ENCODE measurements at places on chromosomes 1 and 21.
A peak's percentile ranks its signal among the peaks of the same experiment; 100 is the strongest.

GRCh38 chr1:83882906-83883305 lies 116.0 kb downstream of the TTLL7 start:
- no peak overlapping the region for H3K4me3 ChIP-seq
- no peak overlapping the region for H3K27ac ChIP-seq
- no peak for DNase-seq
- peaks cover 9% of the 10 kb centered on the region for H3K36me3 ChIP-seq
- no peaks in the 10 kb centered on the region for H3K4me1 ChIP-seq
- H3K27me3 ChIP-seq, result no peaks in the 10 kb centered on the region

DNA sequence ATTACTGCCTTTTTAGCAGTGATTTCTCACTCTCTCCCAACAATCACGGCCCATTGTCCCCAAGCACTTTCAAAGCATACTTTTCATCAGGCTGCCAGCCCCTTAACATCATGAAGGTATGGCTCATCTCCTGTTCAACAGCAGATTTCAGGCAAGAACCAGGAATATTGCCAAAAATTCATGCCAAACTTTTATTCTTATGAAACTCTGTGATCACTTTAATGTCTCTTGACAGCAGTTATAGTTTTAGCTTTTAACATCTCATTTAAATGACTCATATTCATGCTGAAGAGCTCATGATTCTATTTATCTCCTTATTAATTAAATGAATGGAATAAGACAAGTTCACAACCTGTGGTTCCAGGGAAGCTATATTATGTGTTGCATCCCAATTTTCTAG lies 235.1 kb downstream of the GRIK1 start:
- no peaks in the 10 kb centered on the region for H3K36me3 ChIP-seq
- no peak overlapping the region for H3K4me3 ChIP-seq
- no peaks in the 10 kb centered on the region for H3K4me1 ChIP-seq
- H3K27ac ChIP-seq, result peak overlapping the region; percentile 62
- DNase-seq, result no peak

- no peaks in the 10 kb centered on the region for H3K36me3 ChIP-seq
- no peak overlapping the region for H3K27ac ChIP-seq
- DNase-seq, result no peak
Measured at GRCh38 chr1:84775535-84775920, 85.3 kb upstream of the SSX2IP start.

GRCh38 chr1:235941876-235942624 lies 75.3 kb upstream of the LYST start:
- no peaks in the 10 kb centered on the region for H3K27me3 ChIP-seq
- H3K4me1 ChIP-seq, result no peaks in the 10 kb centered on the region
- no peak for DNase-seq
- no peak overlapping the region for H3K4me3 ChIP-seq

- H3K27ac ChIP-seq, result no peak overlapping the region
- no peak overlapping the region for H3K4me3 ChIP-seq
- no peaks in the 10 kb centered on the region for H3K36me3 ChIP-seq
- no peak for DNase-seq
- H3K27me3 ChIP-seq, result no peaks in the 10 kb centered on the region
Measured at GRCh38 chr1:213194383-213194782, 143.3 kb downstream of the RPS6KC1 start.

GRCh38 chr1:59266927-59267293 lies 30.0 kb upstream of the FGGY start:
- no peak overlapping the region for H3K4me3 ChIP-seq
- no peak overlapping the region for H3K27ac ChIP-seq
- no peaks in the 10 kb centered on the region for H3K36me3 ChIP-seq
- no peaks in the 10 kb centered on the region for H3K4me1 ChIP-seq
- DNase-seq, result no peak

GRCh38 chr21:44368711-44369446 lies 15.5 kb downstream of the TRPM2 start:
- H3K27me3 ChIP-seq, result peaks cover 74% of the 10 kb centered on the region
- peak; percentile 65 for DNase-seq
- H3K4me1 ChIP-seq, result peaks cover 7% of the 10 kb centered on the region
- H3K4me3 ChIP-seq, result no peak overlapping the region
- no peaks in the 10 kb centered on the region for H3K36me3 ChIP-seq

DNA sequence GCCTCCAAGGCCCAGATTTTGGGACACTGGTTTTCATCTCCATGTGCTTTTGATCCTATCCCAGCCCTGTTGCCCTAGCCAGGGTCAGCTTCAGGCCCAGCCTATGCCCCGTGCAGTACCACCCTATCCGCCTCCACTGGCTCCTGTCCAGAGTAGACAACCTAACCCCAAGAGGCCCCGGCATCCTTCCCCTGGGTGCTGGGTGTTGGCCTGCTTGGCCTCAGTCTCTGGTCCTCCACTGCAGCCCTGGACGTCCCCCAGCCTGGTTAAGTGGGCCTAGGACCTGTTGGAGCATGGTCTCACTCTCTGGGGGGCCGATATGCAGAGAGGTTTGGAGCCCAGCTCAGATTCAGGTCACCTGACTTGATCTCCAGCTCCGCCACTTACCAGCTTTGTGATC lies 1.6 kb downstream of the CSF3R start:
- DNase-seq, result no peak
- H3K4me3 ChIP-seq, result no peak overlapping the region
- no peaks in the 10 kb centered on the region for H3K27me3 ChIP-seq
- peaks cover 18% of the 10 kb centered on the region for H3K4me1 ChIP-seq

DNA sequence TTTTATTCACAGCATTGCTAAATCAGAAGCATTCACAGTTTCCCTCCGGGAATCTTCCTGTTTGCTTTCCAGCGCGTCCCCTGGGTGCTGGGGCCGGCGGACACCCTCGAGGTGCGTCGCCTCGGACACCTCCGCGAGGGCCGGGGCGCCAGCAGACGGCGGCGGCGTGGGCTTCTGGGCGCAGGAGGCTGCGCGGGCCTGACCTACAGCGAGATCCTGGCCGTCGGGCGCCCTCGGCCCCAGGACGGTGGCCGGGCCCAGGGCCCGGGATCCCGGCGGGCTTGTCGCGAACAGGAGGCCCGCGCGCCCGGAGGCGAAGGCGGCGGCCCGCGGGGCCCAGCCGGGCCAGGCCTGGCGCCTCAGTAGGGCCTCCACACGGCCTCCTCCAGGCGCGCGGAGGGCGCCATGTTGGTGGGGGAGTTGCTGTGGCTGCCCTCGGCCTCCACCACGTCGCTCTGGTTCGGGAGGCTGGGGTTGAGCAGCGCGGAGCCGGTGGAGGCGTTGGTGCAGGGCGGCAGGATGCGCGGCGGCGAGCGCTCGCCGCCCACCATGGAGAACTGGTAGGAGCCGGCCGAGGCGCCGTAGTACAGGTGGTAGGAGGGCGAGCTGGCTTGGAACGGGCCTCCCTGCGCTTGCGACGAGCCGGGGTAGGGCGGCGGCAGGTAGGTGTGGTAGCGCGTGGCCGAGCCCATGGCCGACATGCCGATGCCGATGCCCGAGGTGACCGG lies 123.1 kb downstream of the CLIC6 start:
- H3K4me1 ChIP-seq, result peaks cover 8% of the 10 kb centered on the region
- DNase-seq, result peak; percentile 24
- no peak overlapping the region for H3K27ac ChIP-seq
- no peak overlapping the region for H3K4me3 ChIP-seq

- H3K4me1 ChIP-seq, result no peaks in the 10 kb centered on the region
- no peaks in the 10 kb centered on the region for H3K27me3 ChIP-seq
- no peaks in the 10 kb centered on the region for H3K36me3 ChIP-seq
- H3K4me3 ChIP-seq, result peak overlapping the region; percentile 76
- peak; percentile 40 for DNase-seq
Measured at GRCh38 chr1:40530735-40531380, 579 bp upstream of the ZNF684 start.

- H3K27me3 ChIP-seq, result no peaks in the 10 kb centered on the region
- H3K4me3 ChIP-seq, result no peak overlapping the region
- no peaks in the 10 kb centered on the region for H3K36me3 ChIP-seq
- H3K4me1 ChIP-seq, result peaks cover 13% of the 10 kb centered on the region
- DNase-seq, result no peak
Measured at GRCh38 chr1:31959521-31960340, 21.6 kb upstream of the PTP4A2 start.

DNA sequence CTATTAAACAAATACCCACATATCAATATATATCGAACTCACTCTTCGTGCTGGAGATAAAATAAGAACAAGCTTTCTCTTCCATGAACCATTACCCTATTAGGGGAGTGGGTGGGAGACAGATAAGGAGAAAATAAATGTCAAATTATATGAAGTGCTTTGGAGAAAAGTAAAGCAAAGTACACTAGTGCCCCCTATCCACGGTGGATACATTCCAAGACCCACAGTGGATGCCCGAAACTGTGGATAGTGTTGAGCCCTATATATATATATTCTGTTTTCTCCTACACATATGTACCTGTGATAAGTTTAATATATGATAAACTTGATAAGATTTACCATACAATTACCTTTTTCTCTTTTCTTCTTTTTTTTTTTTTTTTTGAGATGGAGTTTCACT lies 54.6 kb downstream of the FH start:
- H3K36me3 ChIP-seq, result no peaks in the 10 kb centered on the region
- no peak overlapping the region for H3K4me3 ChIP-seq
- no peaks in the 10 kb centered on the region for H3K4me1 ChIP-seq

- no peaks in the 10 kb centered on the region for H3K36me3 ChIP-seq
- H3K4me3 ChIP-seq, result no peak overlapping the region
- peak overlapping the region; percentile 33 for H3K27ac ChIP-seq
- DNase-seq, result no peak
- no peaks in the 10 kb centered on the region for H3K27me3 ChIP-seq
Measured at GRCh38 chr21:31282095-31282709, 61.9 kb downstream of the TIAM1 start.

GRCh38 chr1:158055854-158056253 lies 62.4 kb downstream of the KIRREL1 start:
- peaks cover 25% of the 10 kb centered on the region for H3K36me3 ChIP-seq
- no peak for DNase-seq
- H3K4me1 ChIP-seq, result no peaks in the 10 kb centered on the region
- no peak overlapping the region for H3K4me3 ChIP-seq
- no peak overlapping the region for H3K27ac ChIP-seq
- H3K27me3 ChIP-seq, result no peaks in the 10 kb centered on the region

GRCh38 chr1:221778125-221778524 lies 36.2 kb upstream of the DUSP10 start:
- H3K36me3 ChIP-seq, result no peaks in the 10 kb centered on the region
- no peak overlapping the region for H3K4me3 ChIP-seq
- H3K27ac ChIP-seq, result no peak overlapping the region
- no peak for DNase-seq
- H3K4me1 ChIP-seq, result peaks cover 4% of the 10 kb centered on the region
- H3K27me3 ChIP-seq, result no peaks in the 10 kb centered on the region

GRCh38 chr1:32454726-32455125 lies 10.1 kb upstream of the ZBTB8B start:
- DNase-seq, result peak; percentile 35
- no peak overlapping the region for H3K27ac ChIP-seq
- H3K36me3 ChIP-seq, result no peaks in the 10 kb centered on the region

GRCh38 chr1:200150721-200151120 lies 123.2 kb downstream of the NR5A2 start:
- no peaks in the 10 kb centered on the region for H3K27me3 ChIP-seq
- H3K27ac ChIP-seq, result no peak overlapping the region
- DNase-seq, result no peak
- H3K36me3 ChIP-seq, result no peaks in the 10 kb centered on the region

GRCh38 chr1:204592246-204592948 lies 76.2 kb downstream of the MDM4 start:
- peaks cover 14% of the 10 kb centered on the region for H3K4me1 ChIP-seq
- no peak for DNase-seq
- no peak overlapping the region for H3K27ac ChIP-seq
- no peaks in the 10 kb centered on the region for H3K27me3 ChIP-seq
